ENCODE measurements at places on chromosomes 7 and 10.

DNA sequence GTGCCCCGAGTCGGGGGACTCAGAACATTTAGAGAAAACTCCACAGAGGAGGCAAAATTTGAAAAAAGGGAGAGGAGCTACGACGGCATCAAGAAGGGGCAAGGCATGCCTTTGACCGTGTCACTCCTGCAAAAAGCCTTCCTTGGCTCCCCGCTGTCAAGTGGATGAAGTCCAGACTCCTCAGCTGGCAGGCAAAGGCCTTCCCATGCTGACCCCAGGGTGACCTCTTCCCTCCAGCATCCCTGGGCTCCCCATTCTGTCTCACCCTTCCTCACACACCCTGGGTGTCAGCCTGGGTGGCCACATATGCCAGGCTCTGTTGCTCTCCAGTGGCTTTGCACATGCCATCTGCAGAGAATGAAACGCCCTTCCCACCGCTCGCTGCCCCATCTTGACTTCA, 88.4 kb upstream of the ZMIZ1 start:
- DNase-seq = no peak

DNA sequence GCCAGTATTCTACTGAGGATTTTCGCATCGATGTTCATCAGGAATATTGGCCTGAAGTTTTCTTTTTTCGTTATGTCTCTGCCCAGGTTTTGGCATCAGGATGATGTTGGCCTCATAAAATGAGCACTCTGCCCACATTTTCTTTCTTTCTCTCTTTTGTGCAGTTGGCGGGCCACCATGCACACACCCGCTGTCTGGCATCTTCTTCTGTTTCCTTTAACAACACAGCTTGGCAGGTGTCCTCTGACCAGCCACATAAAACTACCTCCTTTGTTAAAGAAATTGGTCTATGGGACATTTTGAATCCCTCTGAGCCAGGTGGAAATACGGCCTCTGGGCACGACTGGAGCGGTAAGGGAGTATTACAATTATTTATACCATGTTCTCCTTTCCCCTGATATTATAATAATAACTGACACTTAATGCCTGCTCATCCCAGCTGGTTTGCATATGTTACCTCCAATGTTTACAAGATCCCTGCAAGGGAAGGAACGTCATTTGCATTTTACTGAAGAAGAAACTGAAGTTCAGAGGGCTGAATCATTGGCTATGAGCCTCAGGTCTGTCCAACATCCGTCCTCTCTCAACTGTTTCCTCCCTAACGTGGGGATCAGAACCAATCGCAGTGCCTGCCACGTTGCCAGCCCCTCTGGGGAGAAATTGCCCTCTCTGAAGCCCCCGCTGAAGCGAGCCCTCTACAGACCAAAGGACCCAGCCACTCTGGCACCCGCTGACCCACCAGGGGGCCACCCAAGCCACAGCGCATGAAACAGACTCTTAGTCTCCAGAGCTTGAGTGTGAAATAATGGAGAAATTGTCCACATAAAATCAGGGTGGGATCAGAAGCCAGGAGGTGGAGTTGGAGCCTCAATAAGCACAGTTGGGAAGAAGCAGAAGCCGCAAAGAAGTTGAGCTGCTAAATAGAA, 125.0 kb upstream of the FOXK1 start:
- DNase-seq = no peak

- no peak for DNase-seq
Observed at GRCh38 chr7:36650766-36651312, 73.5 kb downstream of the AOAH start.

DNA sequence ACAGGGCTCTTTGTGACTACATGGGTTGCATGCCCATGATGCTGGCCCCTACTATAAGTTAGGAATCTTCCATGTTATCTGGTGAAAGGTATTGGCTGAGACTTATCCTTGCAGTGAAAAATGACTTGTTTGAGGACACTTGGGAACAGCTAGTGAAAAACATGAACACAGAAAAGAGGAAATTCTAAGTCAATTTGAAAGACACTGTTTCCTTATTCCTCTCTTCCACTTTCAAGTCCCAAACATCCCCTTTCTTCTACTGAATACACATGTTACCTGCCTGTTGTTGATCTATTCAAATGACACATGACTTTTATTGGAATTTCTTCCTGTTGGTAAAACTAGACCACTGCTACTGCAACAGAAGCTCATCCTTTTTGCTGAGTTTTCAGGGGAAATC, 29.5 kb upstream of the PRKCQ start:
- DNase-seq = no peak

DNA sequence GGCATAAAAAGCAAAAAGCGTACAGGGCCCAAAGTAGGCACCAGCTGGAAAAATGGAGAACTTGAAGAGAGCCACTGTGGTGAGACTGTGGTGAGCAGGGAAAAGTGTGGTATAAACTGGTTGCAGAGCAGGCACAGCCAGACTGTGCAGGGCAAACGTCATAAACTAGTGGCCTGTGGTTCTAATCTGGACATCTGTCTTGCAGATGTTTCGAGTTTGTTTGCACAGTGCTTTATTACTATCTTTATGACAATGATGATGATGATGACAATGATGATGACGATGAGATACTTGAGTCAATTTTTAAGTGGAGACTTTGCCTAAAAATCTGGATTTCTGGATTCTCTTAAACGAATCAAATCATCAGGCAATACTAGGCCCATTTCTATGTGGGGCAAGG, 45.7 kb downstream of the SEMA3C start:
- DNase-seq = no peak

DNA sequence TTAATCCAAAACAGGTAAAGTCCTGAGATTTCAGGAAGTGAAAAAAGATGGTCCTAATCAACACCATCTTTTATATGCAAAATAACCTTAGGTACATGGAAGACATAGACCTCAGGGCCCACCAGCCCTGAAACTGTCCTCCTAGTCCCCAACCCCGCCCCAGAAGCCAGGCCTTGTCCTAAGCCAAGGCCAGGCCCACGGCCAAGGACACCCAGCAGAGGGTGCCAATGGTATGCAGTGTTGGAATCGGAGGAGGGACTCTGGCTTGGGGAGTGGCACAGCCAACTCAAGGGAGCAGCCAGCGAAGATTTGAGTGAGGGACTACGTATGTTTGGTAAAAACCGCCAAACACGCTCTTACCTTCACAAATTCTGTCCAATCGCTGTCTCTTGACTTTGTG, 96.7 kb downstream of the ZRANB1 start:
- no peak for DNase-seq

GRCh38 chr7:134502463-134503371, 24.6 kb upstream of the AKR1B10 start:
- no peak for DNase-seq

DNA sequence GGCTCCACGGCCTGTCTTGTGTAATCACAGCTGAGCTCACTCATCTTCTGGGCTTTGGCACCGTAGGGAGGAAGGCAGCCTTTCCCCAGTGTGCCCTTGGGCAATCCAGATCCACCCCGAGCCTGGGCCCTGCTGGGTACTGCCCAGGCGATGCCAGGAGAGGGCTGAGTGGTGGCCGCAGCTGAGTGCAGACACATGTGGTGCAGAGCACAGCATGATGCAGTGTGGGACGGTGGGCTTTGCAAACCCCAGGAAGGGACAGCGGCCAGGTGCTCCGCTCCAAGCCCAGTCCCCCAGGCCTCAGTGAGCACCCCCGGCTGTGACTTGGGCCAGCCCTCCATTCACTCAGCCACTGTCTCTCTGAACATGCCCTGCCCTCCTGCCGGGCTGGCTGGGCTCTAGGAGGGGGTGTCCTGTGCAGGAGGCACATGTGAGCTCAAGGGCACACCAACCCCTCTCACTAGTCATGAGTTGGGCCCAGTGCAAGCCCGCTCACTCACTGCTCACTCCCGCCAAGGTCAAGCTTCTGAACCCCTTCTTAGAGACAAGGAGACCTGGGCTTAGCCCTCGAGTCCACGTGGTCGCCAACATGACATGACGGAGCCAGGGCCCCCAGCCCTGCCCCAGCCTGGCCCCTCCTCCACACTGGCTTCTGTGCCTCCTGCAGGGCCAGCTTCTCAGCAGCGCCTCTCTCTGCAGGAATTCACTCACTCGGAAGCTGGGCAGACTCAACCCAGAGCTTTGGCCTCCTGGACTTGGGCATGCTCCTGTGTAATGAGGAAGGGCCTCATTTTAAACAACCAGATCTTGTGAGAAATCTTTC, 77.5 kb upstream of the INSIG1 start:
- DNase-seq = no peak

DNA sequence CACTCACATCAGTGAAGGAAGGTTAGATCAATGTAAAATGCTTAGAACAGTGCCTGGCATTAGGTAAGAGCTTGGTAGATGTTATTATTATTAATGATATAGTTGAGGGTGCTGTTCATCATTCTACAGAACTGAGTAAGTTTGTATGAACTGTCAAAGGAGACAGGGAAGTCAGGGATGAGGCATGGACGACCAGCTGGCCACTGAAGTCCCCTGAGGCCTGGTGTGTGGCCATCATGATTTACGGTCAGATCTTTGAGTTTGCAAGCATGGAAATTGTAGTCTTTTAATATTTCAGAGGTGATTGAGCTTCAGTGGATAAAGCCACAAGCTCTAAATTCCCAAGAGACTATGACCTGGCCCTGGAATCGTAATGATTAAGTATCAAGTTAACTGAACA, 6.9 kb downstream of the ARMC3 start:
- no peak for DNase-seq

GRCh38 chr7:88458946-88459345, 152.3 kb upstream of the STEAP4 start:
- no peak for DNase-seq

- DNase-seq = no peak
Observed at GRCh38 chr7:2049782-2050510, 182.8 kb downstream of the MAD1L1 start.

DNA sequence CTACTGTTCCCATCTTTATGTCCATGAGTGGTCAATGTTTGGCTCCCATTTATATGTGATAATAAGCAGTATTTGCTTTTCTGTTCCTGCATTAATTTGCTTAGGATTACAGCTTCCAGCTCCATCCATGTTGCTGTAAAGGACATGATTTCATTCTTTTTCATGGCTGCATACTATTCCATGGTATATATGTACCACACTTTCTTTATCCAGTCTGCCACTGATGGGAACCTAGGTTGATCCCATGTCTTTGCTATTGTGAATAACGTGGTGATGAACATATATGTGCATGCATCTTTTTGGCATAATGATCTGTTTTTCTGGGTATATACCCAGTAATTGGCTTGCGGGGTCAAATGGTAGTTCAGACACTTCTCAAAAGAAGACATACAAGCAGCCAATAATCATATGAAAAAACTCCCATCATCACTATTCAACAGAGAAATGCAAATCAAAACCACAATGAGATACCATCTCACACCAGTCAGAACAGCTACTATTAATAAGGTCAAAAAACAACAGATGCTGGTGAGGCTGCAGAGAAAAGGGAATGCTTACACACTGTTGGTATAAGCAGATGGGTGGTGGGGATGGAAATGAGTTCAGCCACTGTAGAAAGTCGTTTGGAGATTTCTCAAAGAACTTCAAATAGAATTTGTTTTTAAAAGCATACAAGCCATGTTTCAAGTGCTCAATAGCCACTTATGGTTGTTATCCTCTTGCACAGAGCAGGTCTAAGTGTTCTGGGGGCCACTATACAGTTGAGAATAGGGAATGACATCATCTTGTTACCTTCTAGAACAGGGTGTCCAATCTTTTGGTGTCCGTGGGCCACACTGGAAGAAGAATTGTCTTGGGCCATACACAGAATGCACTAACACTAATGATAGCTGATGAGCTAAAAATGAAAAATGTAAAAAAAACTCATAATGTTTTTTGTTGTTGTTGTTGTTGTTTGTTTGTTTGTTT, 23.2 kb upstream of the SDK1 start:
- no peak for DNase-seq

DNA sequence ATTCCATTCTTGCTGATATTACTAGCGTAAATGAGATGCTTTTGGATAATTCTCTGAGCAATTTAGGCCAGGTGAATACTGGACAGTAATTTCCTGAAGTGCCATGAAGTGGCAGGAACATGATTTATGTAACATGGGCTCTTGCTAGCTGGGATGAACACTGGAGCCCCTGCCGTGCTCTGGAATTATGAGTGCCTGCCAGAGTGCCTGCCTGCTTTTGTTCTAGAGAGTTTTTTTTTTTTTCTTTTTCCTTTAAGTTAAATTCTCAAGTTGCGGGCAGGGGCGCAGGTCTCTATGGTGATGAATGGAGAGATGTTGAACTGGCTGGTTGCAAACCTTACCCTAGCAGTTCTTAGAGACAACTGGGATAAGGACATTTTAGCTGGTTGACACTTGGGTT, 165.9 kb downstream of the AUTS2 start:
- DNase-seq = no peak

DNA sequence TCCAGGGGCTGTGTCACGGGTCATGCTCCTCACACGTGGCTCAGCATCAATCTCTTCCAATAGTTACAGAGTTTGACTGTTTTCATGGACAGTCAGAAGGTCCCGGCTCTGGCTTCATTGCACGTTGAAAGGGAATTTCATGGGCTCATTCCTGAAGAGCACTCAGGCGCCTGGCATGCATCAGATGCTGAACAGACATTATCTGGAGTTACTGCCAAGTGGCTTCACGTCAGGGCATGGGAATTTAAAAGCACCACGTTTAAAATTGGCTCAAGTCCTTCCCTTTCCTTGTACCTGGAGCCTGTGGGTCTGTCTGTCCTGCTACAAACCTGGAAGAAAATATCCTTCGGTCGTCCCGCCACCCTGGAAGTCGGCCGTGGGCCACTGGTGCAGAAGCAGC, 50.4 kb downstream of the CFAP46 start:
- no peak for DNase-seq

- no peak for DNase-seq
Observed at GRCh38 chr7:35342786-35343185, 88.9 kb upstream of the TBX20 start.

DNA sequence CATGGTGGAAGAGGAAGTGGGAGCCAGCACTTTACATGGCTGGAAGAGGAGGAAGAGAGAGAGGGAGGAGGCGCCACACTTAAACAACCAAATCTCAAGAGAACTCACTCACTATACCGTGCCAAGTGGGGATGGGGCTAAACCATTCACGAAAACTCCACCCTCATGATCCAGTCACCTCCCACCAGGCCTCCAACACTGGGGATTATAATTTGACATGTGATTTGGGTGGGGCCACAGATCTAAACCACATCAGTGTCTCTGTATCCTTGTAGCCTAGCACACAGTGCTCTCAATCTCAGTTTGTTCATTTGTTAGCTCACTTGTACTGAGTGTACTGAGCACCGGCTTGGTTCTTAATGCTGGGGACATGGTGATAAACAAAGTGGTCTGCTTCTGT, 228.3 kb downstream of the BUB3 start:
- no peak for DNase-seq

GRCh38 chr7:6520163-6520981, 30.9 kb downstream of the GRID2IP start:
- no peak for DNase-seq
